WTC11 (cell line): ENCODE measurements at places on chromosomes 7 and 10.
A peak's percentile ranks its signal among the peaks of the same experiment; 100 is the strongest.

DNA sequence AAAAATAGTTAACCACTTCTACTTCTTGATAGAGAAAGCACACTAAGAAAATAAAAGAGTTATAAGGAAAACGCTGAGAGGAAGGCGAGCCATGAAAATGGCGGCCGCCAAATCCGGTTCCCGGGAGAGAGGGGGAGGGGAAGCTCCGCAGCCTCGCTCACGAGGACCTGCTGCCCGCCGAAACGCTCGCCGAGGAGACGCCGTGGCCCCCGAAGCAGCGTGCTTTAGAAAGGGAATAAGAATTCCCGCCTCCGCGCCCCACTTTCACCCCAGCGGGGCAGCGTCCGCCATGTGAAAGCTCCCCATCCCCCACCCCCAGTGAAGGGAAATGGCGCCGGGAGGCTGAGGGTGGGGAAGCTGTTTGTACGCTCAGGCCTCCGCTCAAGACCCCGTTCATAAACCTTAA lies 505 bp downstream of the HNRNPA2B1 start:
- DNase-seq = peak; percentile 62

DNA sequence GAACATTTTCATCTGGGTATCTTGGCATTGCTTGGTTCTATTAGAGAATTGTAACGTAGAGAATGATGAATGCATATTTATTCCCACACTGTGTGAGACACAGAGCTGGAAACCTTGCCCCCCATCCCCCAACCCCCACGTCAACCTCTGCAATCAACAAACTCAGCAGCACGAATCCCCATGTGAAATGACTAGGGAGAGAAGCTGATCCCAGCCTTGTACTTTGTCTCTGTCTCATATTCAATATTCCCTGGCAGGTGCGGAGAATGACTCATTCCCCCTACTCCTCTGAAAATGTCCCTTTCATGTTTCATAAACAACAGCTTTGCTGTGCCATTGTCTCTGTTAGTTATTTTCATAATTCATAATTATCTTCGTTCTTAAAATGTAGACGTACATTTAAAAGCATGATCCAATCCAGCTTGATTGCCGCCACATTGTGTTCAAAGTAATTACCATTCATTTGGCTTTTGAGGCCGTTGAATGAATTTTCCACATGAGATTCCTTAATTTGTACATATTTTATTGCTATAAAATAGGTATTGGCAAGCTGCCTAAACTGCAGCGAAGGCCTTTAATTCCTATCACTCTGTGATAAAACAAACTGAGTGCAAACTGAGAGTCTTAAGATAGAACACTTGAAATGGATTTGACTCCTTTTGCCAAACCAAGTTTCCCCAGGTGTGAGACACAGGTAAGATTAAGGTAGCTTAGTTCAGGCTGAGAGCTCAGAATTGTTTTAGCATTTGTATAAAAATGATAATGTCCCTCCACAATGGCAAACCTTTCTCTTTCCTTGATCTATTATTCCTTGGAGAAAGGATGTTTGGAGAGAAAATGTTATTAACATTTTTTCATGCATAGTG lies 920.2 kb downstream of the TYW1 start:
- DNase-seq = no peak

DNA sequence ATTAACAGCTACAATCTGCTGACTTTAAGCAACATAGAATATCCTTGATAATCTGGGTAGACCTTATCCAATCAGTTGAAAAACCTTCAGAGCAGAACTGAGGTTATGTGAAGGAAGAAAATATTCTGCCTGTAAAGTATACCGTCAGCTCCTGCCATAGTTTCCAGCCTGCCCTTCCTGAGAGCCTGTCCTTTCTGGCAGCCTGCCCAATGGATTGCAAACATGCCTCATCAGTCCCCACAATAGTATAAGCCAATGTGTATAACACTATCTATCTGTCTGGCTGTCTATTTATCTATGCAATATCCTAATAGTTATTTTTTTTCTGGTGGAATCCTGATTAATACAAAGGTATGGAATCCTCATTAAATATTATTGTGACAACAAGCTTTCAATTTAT lies 489.2 kb upstream of the KCND2 start:
- no peak for DNase-seq

DNA sequence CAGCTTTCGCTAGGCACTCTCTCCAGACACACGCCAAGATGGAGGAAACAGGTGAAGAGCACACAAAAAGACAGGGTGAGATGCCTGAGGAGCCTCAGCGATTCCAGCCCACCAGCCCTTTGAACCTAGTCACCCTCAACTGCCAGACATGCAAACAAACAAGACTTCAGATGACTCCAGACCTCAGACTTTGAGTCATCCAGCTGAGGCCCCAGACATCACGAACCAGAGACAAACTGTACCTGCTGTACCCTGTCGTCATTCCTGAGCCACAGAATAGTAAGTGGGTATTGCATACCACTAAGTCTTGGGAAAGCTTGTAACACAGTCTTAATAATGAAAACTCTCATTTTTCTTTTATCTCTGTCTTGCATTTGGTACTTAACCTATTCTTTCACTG lies 126.6 kb upstream of the LSM8 start:
- DNase-seq = no peak

DNA sequence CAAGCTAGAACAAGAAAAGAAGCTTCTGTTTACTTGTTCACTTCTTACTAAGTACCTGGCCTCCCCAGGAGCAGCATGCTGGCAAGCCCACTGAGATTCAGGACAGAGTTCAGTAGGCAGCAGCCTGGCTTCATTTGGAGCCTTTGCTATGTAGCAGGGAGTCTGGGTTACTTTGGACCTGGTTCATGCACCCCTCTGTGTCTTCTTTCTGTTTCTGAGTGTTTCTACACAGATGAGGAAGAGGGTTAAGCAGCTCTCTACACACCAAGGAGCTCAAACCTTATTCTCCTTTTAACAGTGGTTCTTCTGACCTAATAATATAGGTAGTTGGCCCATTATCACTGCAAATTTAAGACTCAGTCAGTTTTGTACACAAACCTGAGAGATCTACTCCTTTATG lies 152.9 kb downstream of the ARID5B start:
- no peak for DNase-seq

- DNase-seq = no peak
Observed at GRCh38 chr7:48090095-48090805, 1.2 kb downstream of the UPP1 start.

GRCh38 chr7:43384616-43385308 lies 198.1 kb upstream of the STK17A start:
- DNase-seq = no peak

- DNase-seq = no peak
Observed at GRCh38 chr10:103166523-103166922, 26.5 kb downstream of the NT5C2 start.

- no peak for DNase-seq
Observed at GRCh38 chr10:129605266-129605985, 138.4 kb downstream of the MGMT start.

DNA sequence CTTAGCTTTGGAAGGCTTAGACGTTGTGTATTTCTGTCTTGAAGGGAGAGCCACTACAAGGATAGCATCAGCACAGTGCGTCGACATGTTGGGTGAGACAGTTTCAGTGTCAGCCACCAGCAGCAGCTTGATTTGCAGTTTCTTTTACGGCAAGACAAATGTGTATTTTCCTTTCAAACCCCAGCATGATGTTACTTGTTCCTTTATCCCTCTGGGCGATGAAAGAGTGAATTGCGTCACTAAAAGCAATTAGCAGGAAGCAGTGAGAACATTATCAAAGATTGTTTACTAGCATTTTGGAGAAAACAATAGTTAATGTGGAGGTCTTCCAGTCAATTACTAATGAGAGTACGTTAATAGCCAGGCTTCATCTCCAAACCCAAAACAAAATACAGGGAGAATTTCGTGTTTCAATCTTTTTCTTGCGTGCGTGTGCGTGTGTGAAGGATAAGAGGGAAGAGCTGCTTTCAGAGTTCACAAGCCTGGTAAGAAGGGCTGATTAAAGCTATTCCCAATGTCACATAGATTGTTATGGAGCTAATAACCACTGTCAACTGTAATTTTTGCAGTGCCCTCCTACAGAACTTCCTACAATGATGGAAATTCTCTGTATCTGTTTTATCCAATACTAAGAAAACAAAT lies 157.1 kb upstream of the AOAH start:
- DNase-seq = no peak

GRCh38 chr7:7705318-7705717 lies 13.1 kb downstream of the RPA3 start:
- DNase-seq = no peak

GRCh38 chr7:31056775-31057346 lies 4.8 kb downstream of the ADCYAP1R1 start:
- DNase-seq = peak; percentile 48

DNA sequence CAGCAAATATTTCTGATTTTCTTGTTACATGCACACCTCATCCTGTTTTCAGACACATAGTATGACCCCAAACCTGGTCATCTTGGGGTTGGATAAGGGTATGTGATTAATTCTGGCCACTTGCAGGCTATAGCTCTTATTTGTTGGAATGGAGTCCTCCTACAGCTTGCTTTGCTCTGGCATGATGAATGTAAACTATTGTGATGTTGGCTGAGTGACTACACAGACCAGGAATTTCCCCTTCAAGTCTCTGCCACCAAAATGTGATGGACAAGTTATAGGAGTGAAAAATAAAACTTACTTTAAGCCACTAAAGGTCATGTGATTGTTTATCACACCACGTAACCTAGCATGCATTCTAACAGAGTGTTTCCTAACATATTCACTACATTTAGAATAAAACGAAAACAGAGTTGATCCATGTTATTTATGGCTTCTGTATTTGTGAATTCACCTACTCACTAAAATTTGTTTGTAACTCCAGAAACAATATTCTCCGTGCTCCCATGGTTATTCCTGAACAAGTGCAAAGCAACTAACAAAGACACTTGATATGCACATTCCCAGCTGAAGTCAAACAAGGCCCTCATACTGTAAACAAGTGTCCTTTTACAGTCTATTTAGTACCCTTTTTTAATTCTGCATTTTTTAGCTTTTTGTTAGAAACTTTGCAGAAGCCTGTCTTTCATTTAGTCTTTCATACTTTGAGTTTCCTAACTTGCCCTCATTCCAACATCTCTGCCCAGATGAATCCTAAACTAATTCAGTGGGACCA lies 599.2 kb upstream of the PCDH15 start:
- DNase-seq = no peak

DNA sequence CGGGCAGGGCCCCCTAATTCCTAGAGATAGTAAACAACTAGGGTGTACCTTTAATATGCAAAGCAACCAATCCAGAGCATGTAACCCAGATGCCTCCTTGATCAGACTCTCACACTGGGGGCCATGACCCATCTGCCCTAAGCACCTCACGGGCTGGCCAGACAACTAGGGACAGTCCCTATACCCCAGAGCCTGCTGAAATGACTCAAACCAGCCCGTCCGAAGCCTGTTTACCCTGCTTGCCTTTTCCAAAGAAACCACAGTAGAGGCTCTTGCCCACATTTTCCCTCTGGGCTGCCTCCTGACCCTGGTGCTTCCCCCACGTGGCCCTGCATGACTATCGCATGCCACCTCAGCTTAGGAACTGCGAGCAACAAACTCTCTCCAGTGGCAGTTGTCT lies 46.2 kb downstream of the RGS10 start:
- no peak for DNase-seq

DNA sequence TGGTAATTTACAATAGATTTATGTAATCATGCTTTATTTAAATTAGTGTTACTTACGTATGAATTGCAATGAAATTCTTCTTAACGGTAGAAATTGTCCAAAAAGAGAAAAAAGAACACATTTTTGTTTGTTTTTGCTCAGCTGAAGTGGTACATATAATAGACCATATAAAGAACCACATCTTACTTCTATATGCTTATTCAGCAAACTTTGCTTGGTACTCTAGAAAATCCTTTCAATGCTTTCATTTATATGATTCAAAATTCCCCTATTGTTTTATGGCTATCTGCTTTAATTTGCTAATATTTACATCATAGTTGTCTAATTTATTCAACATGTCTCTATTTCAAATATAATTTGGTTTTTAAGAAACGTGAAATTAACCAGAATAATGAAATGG lies 903.2 kb downstream of the ANKRD7 start:
- DNase-seq = no peak

GRCh38 chr7:143385891-143386781 lies 5.0 kb downstream of the ZYX start:
- DNase-seq = no peak
